Right renal pelvis (tissue), 4 donors: ENCODE measurements at places on chromosomes 1 and 21. TPM values are rescaled to one million over a fixed set of nuclear protein-coding genes. Genes with fewer than 3 reads are reported as not detected.

DNA sequence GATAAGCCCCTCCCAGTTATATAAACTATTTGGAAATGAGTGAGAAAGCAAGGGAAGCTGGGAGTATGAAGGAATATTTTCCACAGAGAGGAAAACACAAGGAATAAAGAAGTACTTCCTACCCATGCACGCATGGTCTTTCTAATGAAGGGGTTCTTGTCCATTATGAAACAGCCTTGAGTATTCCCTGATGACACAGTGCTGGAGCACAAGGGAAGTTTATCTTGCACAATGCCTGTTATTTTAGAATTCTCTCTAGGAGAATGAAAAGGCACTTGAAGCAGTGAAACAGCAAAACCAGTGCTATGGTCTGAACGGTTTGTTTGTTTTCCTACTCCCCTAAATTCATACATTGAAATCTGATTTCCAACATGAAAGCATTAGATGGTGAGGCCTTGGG, 38.6 kb upstream of the ADAMTS1 start:
- DNase-seq: no peak

Gene C1orf94
- polyA plus RNA-seq: 0.10 TPM

Gene INSRR
- 2.8 TPM for polyA plus RNA-seq

- DNase-seq: no peak
Observed at GRCh38 chr1:181080556-181080955, 7.9 kb upstream of the IER5 start.

DNA sequence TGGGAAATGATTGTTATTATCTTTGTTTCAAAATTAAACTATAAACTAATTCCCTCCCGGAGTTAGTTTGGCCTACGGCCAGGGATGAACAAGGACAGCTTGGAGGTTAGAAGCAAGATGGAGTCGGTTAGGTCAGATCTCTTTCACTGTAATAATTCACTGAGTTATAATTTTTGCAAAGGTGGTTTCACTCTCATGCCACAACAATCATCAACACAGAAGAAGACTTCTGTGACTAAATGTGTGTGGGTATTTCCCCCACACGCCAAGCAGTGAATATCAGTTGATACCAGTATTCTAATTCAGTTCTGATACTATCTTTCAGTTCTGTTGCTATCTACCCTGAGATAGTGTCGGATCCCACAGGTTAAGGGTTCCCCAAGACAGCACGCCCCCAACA, 215.1 kb downstream of the S1PR1 start:
- DNase-seq: no peak

Gene PCP4
- 14.6 TPM for polyA plus RNA-seq

GRCh38 chr1:9774712-9775679, 48.8 kb downstream of the CLSTN1 start:
- DNase-seq: no peak

DNA sequence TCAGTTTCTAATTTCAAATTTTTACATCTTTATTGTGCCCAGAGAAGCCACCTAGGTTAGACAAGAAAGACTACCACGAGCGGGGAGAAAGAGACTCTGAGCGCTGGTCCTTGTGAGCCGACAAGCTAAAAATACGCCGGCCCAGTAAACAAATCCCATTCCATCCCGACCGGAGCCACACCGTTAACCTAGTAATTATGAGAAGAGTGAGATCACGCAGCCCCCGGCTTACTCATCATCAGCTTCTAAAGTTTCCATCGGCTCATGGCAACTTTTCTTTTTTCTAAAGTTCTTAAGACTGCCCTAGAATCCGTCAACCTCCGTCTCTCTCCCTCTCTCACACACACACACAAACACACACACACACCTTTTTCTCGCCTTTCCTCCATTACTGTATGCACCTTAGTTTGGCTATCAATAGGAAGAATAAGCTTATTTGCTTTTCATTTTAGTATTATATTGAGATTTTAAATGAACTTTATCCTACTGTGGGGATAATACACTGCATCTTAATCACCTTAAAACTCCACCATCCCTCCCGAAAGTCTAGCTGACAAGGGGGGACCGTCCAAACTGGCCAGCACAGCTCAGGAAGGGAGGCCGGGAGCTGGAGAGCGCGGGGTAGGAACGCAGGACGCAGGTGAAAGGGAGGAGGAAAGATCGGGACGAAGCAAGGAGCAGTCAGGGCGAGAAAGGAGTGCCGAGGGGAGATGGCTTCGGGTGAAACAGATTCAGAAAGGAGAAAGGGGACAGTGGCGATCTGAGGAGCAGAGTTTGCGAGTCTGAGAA, 728 bp downstream of the OTUD7B start:
- peak; percentile 63 for DNase-seq

DNA sequence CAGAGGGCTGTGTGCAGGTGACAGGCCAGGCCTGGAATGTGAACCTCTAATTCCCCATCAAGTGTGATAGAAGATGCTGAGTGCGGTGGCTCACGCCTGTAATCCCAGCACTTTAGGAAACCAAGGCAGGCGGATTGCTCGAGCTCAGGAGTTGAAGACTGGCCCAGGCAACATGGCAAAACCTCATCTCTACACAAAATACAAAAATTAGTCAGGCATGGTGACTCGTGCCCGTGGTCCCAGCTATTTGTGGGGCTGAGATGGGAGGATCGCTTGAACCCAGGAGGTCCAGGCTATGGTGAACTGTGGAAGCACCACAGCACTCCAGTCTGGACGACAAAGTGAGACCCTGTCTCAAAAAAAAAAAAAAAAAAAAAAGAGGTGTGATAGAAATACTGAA, 40.1 kb upstream of the PUM1 start:
- no peak for DNase-seq

GRCh38 chr1:119617751-119618691, 30.0 kb downstream of the ZNF697 start:
- DNase-seq: no peak

GRCh38 chr1:30801771-30802198, 44.2 kb upstream of the LAPTM5 start:
- no peak for DNase-seq

DNA sequence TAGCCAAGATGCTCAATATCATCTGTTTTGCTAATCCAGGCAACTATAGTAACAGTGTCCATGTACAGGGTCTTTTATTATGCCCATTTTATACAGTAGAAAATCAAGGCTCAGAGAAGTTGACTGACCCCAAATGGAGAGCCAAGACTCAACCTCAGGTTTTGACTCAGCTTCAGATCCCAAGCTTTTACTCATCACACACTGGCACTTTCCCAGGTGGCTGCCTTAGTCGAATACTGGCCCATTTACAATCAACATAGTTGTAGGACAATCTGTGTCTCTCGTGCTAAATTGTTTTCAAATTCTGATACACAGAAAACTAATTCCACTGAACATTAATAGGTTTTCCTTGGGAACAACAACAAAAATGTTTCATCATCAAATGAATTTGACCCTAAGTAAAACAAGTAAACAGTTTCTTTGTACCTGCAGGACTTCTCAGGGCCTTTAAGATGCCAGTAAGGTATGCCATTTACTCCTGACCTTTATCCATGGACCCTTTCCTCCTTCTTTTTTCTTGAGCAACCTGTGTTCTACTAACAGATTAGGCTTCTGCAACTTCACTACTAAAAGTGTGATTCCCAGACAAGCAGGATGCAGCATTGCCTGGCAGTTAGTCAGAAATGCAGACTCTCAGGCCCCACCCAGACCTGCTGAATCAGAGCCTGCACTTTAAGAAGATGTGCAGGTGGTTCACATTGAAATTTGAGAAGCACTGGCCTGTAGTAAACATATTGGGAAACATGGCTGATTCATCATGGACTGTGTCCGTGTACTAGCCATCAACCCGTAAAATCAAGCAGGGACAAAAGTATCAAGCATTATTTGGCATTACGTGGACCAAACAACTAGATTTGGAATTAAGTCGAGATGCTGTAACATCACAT, 128.8 kb downstream of the RRAGC start:
- no peak for DNase-seq

DNA sequence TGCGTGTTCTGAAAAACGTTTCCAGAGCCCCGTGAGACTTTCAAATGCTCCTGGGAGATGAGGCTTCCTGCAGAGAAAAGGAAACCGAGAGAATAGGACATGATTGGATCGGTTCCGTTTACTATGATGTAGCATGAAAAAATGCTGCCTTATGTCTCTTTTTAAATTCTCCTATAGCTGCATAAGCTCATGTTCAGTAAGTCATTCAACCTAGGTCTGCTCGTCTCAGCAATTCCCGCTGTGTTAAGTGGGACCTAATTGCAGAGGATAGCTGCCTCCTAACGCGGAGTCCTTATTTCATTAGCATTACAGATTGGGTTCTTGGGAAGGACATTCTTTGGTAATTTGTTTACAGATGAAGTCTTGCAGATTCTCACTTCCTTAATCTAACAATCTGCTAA, 165.3 kb downstream of the GALNT2 start:
- DNase-seq: no peak

DNA sequence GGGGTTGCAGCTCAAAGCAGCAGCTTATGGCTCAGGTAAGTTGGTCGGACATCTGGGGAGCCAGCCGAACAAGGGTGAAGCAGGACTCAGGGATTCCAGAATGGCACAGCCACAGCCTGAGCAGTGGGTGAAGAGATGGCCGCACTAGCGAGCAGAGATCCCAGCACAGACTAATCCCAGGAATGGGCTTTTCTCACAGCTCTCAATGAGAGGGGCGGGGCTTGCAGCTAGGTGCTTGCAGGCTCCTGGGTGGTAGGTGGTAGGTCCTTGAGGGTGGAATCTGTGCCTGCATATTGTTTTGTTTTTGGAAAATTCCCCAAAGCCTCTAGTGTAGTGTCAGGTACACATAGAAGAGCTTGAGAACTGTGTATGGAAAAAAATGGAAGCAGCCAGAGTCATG, 9.0 kb downstream of the KIAA0040 start:
- DNase-seq: no peak

DNA sequence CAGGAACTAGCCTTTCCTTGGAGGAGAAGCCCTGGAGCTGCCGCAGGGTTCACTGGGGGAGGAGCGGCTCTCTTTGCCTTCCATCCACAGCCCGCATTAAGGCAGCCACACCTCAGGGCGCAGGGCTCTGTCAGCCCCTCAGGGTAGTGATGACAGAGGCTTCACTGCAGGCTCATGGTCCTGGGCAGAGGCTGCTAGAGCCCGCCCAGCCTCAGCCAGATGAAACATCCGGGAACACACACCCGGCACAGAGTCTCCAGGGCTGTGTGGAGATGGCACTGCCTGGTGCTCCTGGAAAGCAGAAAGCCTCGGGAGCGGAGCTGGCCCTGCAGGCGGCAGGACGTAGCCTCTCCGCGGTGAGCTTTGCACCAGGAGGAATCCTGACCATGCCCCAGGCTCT, 29.4 kb upstream of the PEX10 start:
- no peak for DNase-seq

Gene MROH7
- 4.8 TPM for polyA plus RNA-seq

DNA sequence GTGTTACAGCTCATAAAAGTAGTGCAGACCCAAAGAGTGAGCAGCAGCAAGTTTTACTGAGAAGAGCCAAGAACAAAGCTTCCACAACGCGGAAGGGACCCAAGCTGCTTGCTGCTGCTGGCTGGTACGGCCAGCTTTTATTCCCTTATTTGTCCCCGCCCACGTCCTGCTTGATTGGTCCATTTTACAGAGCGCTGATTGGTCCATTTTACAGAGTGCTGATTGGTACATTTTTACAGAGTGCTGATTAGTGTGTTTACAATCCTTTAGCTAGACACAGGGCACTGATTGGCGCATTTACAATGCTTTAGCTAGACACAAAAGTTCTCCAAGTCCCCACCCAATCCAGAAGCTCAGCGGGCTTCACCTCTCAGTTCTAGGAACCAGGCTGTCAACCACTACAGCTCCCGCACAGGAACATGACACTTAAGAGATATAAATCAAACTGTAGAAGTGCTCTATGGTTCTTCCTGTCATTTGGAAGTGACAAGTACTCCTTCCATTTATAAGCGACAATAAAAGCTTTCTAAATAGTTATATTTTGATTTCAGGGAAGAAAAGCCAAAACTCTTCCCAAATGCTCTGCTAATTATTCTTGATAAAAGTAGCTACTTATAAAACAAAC, 28.5 kb downstream of the RNF115 start:
- no peak for DNase-seq

Gene PIGM
- polyA plus RNA-seq: 11.4 TPM

Gene CLDN19
- polyA plus RNA-seq: 108 TPM

Gene OLIG2
- polyA plus RNA-seq: not detected

Gene MATN1
- polyA plus RNA-seq: 0.13 TPM

Gene FCAMR
- polyA plus RNA-seq: 9.2 TPM

GRCh38 chr1:81420760-81421159, 380.0 kb upstream of the ADGRL2 start:
- no peak for DNase-seq

GRCh38 chr1:245571815-245572294, 417.1 kb downstream of the KIF26B start:
- DNase-seq: no peak

Gene NPHS2
- polyA plus RNA-seq: 500 TPM
